ENCODE measurements at places on chromosomes 16 and 17.

- no peak for DNase-seq
These were observed 55.2 kb downstream of the CMIP start for GRCh38 chr16:81499576-81500380.

DNA sequence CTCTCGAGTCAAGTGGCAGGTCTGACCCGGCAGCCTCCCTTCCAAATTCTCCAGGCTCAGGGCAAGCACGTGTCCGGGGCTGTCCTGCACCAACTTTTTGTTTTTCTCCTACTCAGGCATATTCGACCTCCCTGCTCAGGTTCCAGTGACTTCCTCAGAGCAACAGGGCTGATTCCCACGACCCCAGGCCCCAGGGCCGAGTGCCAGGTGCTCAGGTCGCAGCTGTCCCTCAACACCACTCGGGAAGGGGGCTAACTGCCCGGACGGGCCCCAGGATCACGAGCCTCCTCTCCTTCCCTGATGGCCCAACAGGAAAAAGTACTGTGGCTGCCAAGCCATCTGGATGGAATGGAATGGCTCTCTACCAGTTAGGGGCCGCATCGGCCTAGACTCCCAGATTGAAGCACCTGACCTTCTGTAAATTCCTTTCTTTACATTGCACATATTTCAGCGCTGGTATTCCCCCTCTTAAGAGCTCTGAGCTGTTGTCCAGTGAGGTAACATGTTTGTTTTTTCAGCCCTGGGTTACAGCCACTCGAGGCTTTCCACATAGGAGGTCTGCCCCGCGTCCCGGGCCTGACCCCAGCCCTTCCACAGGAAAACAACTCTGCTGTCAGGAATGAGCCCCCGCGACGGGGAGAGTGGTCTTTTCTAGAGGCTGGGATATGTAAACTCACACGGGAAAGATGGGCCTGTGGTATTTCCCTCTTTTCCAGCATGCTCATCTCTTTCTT lies 25.0 kb downstream of the NXN start:
- DNase-seq, result no peak

GRCh38 chr16:31861455-31861854 lies 12.2 kb upstream of the ZNF267 start:
- DNase-seq, result no peak

DNA sequence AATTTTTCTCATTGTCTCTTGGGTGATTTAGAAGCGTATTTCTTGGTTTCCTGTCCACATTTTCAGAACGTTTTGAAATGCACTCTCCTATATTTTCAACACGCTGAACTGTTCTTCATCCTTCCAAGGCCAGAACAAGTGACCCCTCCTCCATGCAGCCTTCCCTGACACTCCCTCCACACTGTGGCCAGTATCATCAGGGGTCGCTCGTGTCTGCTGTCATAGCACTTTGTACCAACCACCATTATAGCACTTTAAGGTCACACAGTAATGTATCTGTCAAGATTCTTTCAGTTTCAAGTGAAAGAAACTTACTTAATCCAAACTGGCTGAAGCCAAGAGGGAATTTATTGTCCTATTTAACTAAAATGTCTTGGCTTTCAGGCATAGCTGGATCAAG lies 17.5 kb upstream of the IL21R start:
- no peak for DNase-seq

DNA sequence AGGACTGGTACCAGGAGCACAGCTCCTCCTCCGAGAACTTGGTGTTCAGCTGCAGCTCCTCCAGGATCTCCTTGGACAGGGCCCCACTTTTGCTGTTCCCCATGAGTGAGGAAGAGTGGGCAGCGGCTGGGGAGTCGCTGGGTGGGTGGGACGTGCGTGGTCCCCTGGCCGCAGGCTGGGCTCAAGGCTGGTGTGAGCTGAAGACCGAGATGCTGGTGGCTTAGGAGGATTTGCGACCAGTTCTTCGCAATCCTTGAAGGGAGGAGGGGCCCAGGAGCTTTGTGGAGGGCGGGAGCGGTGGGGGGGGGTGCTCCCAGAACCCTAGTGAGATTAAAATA lies at the start of gene RCVRN:
TSS of gene RCVRN (minus strand) at position 194 of the 338 bp plus-strand sequence. CDS start at position 103, 91 bp downstream.
- DNase-seq, result no peak

GRCh38 chr17:27496437-27496943 lies 40.2 kb downstream of the KSR1 start:
- no peak for DNase-seq

DNA sequence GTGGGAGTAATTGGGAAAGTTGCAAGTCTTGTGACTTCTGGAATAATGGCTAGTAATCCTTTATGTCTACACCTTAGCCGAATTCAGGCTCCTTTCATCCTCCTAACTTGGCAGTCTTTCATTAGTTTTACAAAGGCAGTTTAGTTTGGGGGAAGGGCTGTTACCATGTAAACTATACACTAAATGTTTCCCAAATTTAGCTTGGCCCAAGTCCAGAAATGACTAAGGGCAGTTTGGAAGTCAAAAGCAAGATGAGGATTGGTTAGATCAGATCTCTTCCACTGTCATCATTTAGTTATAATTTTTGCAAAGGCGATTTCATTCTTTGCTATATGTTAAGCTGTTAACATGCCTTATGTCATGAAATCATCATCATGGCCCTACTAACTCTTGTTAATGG lies 115.4 kb upstream of the CACNG3 start:
- DNase-seq, result no peak

DNA sequence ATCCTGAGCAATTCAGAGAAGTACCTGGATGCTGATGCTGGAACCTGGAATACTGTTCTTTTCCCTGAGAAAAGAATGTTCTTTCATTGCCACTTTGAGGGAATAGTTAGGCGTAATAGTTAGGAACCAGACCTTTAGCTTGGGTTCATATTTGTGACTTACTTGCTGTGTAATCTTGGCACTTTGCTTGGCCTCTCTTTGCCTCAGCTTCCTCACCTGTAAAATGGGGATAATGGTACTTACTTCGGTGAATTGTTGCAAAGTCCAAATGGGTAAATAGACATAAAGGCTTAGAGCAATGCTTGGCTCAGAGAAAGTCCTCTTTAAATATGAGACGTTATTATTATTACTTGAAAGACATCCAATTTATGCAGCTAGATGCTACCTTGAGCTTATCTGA lies 55.0 kb upstream of the CLEC19A start:
- DNase-seq, result no peak

GRCh38 chr17:4599505-4600281 lies 15.4 kb downstream of the SMTNL2 start:
- no peak for DNase-seq

- DNase-seq, result no peak
These were observed 12.3 kb upstream of the FAM83G start for GRCh38 chr17:19016881-19017280.

DNA sequence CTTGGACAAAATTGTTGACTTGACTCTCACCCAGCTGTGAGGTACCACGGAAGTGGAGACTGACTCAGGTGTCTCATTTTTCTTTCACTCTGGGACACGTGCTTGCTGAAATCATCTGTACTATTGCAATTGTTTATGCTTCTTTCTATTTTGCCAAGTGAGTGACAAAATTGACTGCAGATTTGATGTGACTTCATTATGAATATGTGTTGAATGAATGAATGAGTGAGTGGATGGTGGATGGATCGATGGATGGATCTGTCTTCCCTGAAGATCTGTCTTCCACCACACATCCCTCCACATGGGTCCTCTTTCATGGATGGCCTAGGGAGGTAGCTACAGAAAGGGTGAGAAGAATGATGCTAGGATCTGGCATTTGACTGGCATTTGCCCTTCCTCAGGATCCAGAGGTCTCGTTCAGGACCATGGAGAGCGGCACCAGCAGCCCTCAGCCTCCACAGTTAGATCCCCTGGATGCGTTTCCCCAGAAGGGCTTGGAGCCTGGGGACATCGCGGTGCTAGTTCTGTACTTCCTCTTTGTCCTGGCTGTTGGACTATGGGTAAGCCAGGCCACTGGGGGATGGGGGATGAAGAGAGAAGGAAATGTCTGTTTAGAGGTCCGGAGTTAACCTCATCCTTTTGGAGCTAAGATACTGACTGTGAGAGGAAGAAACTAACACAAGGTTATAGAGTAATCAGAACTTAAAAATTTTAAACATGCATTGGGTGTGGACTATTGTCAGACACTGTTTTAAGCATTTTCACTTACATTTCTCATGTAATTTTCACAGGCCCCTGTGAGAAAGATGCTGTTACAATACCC lies 12.7 kb downstream of the SLC5A11 start:
- peak; percentile 4 for DNase-seq

- DNase-seq, result no peak
These were observed 2.2 kb upstream of the PHLPP2 start for GRCh38 chr16:71726476-71727315.

DNA sequence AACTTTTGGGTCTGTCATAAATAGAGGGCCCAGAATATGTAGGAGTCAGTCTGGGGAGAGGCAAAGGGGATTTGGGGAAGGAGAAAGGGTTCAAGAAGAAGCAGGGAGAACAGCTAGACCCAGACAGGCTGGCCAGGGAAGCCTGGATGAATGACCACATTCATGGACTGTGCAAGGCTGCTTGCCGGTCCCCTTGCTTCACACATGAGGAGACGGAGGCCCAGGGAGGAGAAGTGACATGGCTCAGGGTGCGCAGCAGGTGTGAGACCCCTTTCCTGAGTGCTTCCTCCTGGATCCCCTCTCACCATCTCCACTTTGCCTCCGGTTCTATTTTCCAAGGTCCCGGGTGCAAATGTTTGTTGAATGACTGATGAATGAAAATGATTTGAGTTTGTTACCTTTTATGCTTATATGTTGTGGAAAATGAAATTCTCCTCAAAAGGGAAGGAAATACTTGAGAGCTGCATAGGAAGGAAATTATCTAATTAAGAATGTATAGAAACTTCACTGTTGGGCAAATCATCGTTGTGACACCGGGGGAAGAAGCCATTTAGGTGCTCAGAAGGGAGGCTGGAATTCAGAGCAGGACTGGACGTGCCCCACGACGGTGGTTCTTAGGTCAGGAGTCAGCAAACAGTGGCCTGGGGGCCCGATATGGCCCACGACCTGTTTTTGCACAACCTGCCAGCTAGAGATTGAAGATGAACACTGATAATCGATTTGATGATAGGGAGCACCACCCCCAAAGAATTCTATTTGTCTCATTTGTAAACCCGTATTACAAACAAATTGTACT lies 559 bp downstream of the ITGAM start:
- DNase-seq, result no peak

DNA sequence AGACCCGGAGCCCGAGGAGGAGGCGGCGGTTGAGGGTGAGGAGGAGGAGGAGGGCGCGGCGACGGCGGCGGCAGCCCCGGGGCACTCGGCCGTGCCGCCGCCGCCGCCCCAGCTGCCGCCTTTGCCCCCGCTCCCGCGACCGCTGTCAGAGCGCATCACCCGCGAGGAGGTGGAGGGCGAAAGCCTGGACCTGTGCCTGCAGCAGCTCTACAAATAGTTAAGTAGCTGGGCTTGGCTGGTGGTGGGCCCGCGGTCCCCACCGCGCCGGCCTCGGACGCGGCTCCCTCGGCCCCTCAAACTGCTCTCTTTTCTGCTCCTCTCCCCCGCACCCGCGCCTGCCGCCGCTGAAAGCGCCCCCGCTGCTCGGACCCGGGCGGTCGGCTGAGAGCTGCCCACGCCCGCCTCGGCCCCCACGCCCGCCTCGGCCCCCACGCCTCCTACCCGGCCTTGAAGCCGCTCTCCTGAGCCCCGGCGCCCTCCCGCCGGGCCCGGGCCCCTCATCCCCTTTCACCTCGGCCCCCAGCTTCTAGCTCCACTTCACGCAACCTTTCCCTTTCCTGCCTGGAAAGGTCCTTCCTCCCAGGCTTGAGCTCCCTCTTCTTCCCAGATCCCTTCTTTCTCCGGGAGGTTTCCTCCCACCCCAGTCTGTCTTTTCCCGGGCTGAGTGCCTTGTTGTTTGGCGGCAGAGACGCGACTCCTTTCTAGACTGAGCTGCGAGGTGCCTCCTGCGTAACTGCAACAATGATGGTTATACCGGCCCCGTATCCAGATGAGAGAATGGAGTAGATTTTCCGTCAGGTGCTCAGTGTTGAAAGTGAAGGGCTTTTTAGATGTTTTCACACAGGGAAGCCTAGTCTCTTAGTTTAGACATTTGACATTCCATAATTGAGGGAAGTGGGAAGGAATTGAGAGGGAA lies 850 bp downstream of the PPM1E start:
- no peak for DNase-seq

DNA sequence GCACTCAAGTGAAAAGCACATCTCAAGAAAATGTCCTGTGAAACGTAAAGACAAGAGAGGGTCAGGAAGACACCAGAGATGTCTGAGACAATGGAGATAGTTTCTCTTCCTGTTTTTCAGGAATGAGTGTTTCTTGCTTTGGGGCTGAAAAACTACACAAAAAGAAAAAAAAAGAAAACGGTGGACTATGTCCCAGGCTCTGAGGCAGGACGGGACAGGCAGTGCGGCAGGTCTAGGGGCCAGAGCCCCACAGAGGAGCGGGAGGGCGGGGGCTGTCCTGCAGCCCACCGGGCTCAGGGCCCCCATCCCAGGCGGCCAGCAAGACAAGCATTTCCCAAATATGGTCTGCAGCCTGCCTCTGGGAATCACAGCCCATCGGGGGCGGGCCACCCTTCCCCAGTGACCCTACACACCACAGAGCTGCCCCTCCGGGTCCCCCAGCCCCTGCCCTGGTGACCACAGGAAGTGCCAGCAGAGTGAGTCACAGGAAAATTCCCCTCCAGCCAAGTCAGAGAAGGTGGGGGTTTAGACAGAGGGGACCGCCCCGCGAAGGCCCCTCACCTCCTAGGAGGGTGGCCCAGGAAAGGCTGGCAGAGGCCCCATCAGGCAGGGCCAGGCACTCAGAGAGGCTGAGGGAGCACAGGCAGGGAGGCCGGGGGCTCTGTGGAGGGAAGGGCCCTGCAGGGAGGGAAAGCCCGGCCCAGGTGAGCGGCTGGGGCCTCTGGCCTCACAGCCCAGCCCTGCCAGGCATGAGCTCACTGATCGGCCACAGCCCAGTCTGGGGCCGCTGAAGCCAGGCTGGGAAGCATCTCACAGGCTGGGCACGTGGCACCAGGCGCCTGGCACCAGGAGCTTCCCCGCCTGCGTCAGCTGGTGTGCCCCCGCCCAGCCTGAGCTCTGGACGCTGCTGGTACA lies 6.3 kb downstream of the BCAR1 start:
- DNase-seq, result peak; percentile 95

GRCh38 chr17:42783062-42783790 lies 2.8 kb downstream of the WNK4 start:
- no peak for DNase-seq

GRCh38 chr17:79019632-79020584 lies 4.1 kb upstream of the C1QTNF1 start:
- DNase-seq, result no peak

GRCh38 chr16:13672196-13672595 lies 247.8 kb upstream of the ERCC4 start:
- no peak for DNase-seq

All from caudate nucleus (tissue), 63 donors.